ENCODE measurements at places on chromosomes 5 and 9.

DNA sequence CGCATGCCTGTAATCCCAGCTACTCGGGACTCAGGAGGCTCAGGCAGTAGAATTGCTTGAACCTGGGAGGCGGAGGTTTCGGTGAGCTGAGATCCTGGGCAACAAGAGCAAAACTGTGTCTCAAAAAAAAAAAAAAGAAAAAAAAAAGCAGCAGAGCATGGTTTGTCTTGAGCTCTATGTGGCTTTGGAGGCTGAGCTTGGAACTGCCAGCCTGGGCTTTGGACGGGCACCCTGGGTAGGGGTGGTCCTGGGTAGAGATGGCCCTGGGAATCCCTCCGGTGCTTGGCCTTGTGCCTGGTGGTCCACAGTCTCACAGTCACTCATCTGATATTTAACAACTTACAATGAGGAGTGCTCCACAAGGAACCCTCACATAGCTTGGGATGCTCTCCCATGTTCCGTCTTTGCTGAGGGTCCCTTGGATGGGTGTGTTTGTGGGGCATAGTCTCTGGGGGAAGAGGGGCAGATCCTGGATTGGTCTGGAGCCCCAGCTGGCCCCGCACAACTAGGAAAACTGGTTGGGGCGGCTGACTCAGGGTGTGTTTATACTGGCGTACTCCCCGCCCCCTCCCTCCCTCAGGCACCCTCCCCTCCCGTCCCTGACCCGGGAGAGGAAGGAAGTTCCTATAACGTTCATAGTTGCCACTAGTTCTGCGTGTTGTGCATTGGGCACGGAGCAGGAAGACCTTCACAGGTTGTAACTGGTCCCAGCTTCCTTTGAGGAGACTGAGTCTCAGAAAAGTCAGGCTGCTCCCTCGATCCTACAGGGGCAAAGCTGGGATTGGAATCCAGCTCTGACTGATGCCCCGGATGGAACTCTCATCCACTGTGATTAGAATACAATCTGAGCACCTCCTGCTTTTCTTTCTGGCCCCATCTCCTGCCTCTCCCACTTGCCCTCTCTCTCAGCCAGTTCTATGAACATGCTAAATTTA lies 11.2 kb downstream of the IER5L start:
- no peaks in the 10 kb centered on the region for H3K36me3 ChIP-seq
- H3K27me3 ChIP-seq, result no peaks in the 10 kb centered on the region
- H3K27ac ChIP-seq, result peak overlapping the region; percentile 88
- no peak overlapping the region for H3K4me3 ChIP-seq

GRCh38 chr5:64666078-64666477 lies 24.2 kb upstream of the SHISAL2B start:
- no peaks in the 10 kb centered on the region for H3K4me1 ChIP-seq
- peak; percentile 54 for DNase-seq
- peak overlapping the region; percentile 42 for H3K27ac ChIP-seq
- H3K4me3 ChIP-seq, result no peak overlapping the region
- H3K36me3 ChIP-seq, result no peaks in the 10 kb centered on the region

DNA sequence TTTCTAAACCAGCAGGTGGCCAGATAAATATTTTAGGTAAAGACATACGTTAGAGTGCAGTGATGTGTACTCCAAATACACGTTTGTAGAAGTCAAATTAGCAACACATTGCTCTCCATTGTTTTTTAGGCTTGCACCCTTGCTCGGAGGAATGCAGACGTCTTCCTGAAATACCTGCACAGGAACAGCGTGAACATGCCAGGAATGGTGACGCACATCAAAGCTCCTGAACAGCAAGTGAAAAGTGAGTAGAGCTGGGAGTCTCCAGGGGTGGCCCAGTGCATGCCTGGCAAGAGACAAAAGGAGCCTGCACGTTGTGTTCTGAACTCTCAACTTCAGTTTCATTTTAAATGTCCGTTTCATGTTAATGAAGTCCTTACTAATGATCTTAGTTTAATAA lies 207.5 kb upstream of the OTULINL start:
- H3K27me3 ChIP-seq, result no peaks in the 10 kb centered on the region
- H3K4me1 ChIP-seq, result peaks cover 9% of the 10 kb centered on the region
- no peak for DNase-seq
- peak overlapping the region; percentile 15 for H3K27ac ChIP-seq
- peaks cover 83% of the 10 kb centered on the region for H3K36me3 ChIP-seq

- DNase-seq, result no peak
- no peaks in the 10 kb centered on the region for H3K27me3 ChIP-seq
- peaks cover 16% of the 10 kb centered on the region for H3K4me1 ChIP-seq
- H3K4me3 ChIP-seq, result no peak overlapping the region
- no peak overlapping the region for H3K27ac ChIP-seq
Observed at GRCh38 chr9:124385623-124386022, 29.6 kb downstream of the PSMB7 start.

DNA sequence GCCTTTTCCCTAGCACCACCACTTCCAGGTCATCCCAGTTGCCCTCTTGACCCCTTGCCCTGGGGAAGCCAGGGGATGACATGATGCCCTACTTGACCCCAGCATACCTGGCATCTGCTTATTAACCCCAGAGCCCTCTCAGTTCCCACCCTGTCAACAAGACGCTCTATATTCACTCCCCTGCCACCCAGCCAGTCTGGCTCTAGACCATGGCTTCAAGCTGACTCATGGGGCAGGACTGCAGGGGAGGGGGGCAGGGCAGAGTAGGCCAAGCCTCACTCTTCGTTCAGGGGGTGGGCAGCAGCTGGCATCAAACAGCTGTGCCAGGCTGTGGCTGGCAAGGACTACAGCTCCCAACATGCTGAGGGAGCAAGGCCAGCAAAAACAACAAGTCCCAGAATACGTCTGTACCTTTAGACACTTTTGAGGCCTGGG lies 5.3 kb downstream of the ATOSB start:
- peak overlapping the region; percentile 87 for H3K27ac ChIP-seq
- no peaks in the 10 kb centered on the region for H3K27me3 ChIP-seq
- peaks cover 22% of the 10 kb centered on the region for H3K36me3 ChIP-seq
- peak overlapping the region; percentile 72 for H3K4me3 ChIP-seq

GRCh38 chr5:79378510-79379186 lies 135.3 kb downstream of the HOMER1 start:
- H3K27ac ChIP-seq, result no peak overlapping the region
- H3K36me3 ChIP-seq, result no peaks in the 10 kb centered on the region
- no peak overlapping the region for H3K4me3 ChIP-seq
- no peaks in the 10 kb centered on the region for H3K27me3 ChIP-seq
- no peak for DNase-seq
- H3K4me1 ChIP-seq, result no peaks in the 10 kb centered on the region

- peak overlapping the region; percentile 91 for H3K4me3 ChIP-seq
- H3K27me3 ChIP-seq, result no peaks in the 10 kb centered on the region
- H3K27ac ChIP-seq, result no peak overlapping the region
- DNase-seq, result no peak
Observed at GRCh38 chr9:71766663-71767062, 1.6 kb downstream of the CEMIP2 start.

DNA sequence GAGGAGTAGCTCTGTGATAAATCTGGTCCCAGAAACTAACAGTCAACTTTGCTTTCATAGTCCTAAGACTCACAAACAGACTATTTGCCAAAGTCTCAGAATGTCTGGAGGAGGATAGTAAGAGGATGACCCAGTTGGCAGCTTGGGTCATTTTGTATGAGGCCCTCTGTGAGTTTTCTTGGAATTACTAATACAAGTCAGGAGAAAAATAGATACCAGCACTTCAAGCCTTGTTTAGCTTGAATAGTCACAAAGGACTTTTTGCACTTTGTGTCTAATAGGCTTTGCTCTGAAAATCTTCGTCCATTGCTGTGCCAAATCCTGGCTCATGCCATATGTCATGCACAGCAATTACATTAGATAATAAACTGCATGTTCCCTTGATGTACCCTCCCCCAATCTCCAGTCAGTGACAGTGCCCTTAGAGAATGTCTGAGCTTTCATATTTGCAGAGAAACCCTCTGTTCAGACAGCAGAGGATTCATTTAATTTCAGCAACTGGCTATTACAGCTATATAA lies 612.8 kb downstream of the CSNK1G3 start:
- H3K4me3 ChIP-seq, result no peak overlapping the region
- H3K27me3 ChIP-seq, result no peaks in the 10 kb centered on the region
- no peak overlapping the region for H3K27ac ChIP-seq
- no peak for DNase-seq
- H3K36me3 ChIP-seq, result no peaks in the 10 kb centered on the region

DNA sequence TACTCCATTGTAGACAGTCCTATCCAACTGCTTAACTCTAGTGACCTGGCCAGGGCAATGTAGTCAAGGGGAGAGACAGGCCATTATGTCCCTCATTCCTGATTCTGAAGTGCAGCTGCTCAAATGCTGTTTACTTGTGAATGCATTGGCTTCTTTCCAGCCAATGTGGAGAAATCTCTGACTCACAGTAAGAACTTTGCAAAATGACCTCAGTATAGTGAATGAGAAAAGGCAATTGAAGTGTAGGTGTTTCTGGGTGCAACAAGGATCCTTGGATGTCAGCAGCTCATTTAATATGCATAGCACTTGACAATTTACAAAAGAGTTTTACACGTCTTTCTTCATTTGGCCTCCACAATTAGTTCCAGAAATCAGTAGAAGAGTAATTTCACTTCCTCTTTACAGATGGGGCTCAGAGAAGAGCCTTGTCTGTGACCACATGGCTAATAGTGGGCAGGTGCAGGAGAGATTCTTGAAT lies 367.2 kb downstream of the OSTF1 start:
- peak; percentile 5 for DNase-seq
- no peaks in the 10 kb centered on the region for H3K27me3 ChIP-seq
- H3K36me3 ChIP-seq, result no peaks in the 10 kb centered on the region

GRCh38 chr5:82352146-82352791 lies 74.1 kb upstream of the RPS23 start:
- H3K4me3 ChIP-seq, result no peak overlapping the region
- H3K27me3 ChIP-seq, result no peaks in the 10 kb centered on the region
- peak; percentile 47 for DNase-seq
- peak overlapping the region; percentile 48 for H3K27ac ChIP-seq
- H3K36me3 ChIP-seq, result no peaks in the 10 kb centered on the region

- no peaks in the 10 kb centered on the region for H3K27me3 ChIP-seq
- peak; percentile 63 for DNase-seq
- no peak overlapping the region for H3K4me3 ChIP-seq
- H3K4me1 ChIP-seq, result peaks cover 9% of the 10 kb centered on the region
- peak overlapping the region; percentile 20 for H3K27ac ChIP-seq
Observed at GRCh38 chr5:96790961-96791504, 16.7 kb downstream of the ERAP1 start.

GRCh38 chr5:170756691-170757090 lies 26.8 kb upstream of the GABRP start:
- no peak overlapping the region for H3K27ac ChIP-seq
- DNase-seq, result no peak
- no peaks in the 10 kb centered on the region for H3K36me3 ChIP-seq
- no peaks in the 10 kb centered on the region for H3K27me3 ChIP-seq

DNA sequence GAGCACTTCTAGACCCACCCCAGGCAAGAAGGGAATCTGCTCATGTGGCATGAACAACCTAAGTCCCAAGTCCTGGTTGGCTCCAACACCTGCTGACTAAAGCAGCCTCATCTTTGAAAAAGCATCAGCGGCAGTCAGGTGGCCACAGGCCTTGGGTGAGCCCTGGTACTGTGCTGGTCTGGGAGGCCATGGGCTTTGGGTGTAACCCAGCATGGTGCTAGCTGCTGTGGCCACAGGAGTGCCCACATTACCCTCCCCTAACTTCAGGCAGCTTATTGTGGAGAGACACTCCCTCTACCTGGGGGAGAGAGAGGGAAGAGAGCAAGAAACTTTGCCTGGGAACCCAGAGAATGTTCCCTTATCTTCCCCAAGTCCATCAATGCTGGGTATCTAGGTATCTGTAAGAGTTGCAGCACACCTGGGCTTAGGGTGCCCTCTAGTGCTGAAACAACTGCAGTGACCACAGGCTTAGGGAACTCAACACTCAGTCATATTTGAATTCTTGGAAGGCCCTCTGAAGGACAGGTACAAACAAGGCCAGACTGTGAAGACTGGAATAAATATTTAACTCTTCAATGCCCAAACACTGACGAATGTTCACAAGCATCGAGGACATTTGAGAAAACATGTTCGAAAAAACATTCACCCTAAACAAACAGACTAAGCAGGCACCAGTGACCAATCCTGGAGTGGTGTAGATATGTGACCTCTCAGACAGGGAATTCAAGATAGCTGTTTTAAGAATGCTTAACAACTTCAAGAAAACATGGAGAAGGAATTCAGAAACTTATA lies 69.9 kb upstream of the OR2K2 start:
- no peaks in the 10 kb centered on the region for H3K27me3 ChIP-seq
- DNase-seq, result no peak
- no peaks in the 10 kb centered on the region for H3K4me1 ChIP-seq

GRCh38 chr9:107841076-107841475 lies 351.5 kb upstream of the KLF4 start:
- no peaks in the 10 kb centered on the region for H3K36me3 ChIP-seq
- H3K27me3 ChIP-seq, result no peaks in the 10 kb centered on the region
- no peak for DNase-seq
- H3K4me3 ChIP-seq, result no peak overlapping the region

- H3K27ac ChIP-seq, result no peak overlapping the region
- DNase-seq, result peak; percentile 90
- no peak overlapping the region for H3K4me3 ChIP-seq
- no peaks in the 10 kb centered on the region for H3K36me3 ChIP-seq
Observed at GRCh38 chr9:72661401-72662135, 140.2 kb downstream of the TMC1 start.

- no peak for DNase-seq
- H3K27me3 ChIP-seq, result no peaks in the 10 kb centered on the region
- no peak overlapping the region for H3K4me3 ChIP-seq
Observed at GRCh38 chr5:5967373-5967772, 411.0 kb downstream of the MED10 start.

DNA sequence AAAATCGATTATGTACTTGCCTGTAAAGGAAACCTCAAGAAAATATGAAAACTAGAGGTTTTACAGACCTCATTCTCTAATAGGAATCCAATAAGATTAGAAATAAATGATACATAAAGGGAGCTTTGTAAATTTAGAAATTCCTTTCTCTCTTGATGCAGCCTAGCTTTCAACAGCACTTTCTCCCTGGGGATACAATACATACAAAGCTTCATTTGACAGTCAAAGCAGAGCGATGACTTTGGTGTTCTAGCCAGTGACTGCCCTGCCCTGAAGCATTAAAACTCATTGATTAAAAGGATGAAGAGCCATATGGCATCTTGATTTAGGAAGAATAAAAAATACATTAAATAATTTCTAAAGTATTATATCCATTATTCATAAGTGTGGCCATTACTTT lies 46.3 kb upstream of the GLIS3 start:
- DNase-seq, result no peak
- no peaks in the 10 kb centered on the region for H3K4me1 ChIP-seq
- no peaks in the 10 kb centered on the region for H3K36me3 ChIP-seq
- no peak overlapping the region for H3K27ac ChIP-seq
- no peak overlapping the region for H3K4me3 ChIP-seq

DNA sequence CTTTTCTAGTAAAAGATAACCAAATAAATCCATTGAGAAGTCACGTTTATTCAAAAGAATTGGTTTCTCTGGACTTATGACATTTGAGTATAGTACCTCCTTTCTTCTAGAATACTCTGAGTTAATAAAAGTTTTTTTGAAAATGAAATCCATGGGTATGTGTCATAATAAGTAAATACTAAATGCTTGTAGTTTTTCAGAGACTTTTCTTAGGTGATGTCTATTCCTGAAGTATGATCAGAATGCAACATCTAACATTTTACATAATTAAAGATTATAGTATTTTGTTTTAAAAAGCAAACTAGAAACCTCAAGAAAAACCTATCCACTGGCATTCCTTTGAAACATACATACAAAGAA lies 63.2 kb downstream of the NFIB start:
- peak; percentile 53 for DNase-seq
- H3K27ac ChIP-seq, result peak overlapping the region; percentile 80
- H3K27me3 ChIP-seq, result no peaks in the 10 kb centered on the region
- no peaks in the 10 kb centered on the region for H3K36me3 ChIP-seq
- H3K4me1 ChIP-seq, result peaks cover 32% of the 10 kb centered on the region

GRCh38 chr5:172549696-172550095 lies 91.4 kb upstream of the NEURL1B start:
- H3K4me3 ChIP-seq, result no peak overlapping the region
- H3K27me3 ChIP-seq, result peaks cover 25% of the 10 kb centered on the region
